ENCODE measurements at places on chromosomes 4 and X. TPM values are rescaled to one million over a fixed set of nuclear protein-coding genes. Genes with fewer than 3 reads are reported as not detected.

Gene POF1B
- total RNA-seq, result 0.33 TPM

Gene NHS
- total RNA-seq, result 28.2 TPM

Gene AREG
- 22.4 TPM for total RNA-seq

Gene KIT
- 9.6 TPM for total RNA-seq

Gene AR
- total RNA-seq, result 17.9 TPM

Gene PNMA6A
- total RNA-seq, result 2.3 TPM

Gene USP17L29
- not detected for total RNA-seq

Gene SMS
- total RNA-seq, result 49.4 TPM

Gene AADAT
- 5.7 TPM for total RNA-seq

Gene PRKG2
- total RNA-seq, result 0.23 TPM

Gene SCOC
- total RNA-seq, result 45.6 TPM

Gene GPRASP2
- 10.7 TPM for total RNA-seq

Gene PABPC1L2A
- not detected for total RNA-seq

Gene UCHL1
- total RNA-seq, result 49.2 TPM

Gene CDS1
- 0.39 TPM for total RNA-seq

Gene MOB1B
- total RNA-seq, result 29.8 TPM

Gene SLC6A14
- total RNA-seq, result not detected

Gene CT47C1
- total RNA-seq, result not detected

Gene CLDN34
- not detected for total RNA-seq

Gene FGG
- not detected for total RNA-seq

Gene COX7B
- total RNA-seq, result 163 TPM

Gene FAAH2
- total RNA-seq, result 1.7 TPM

Gene STS
- 12.5 TPM for total RNA-seq

Gene PLS3
- 481 TPM for total RNA-seq

Gene DKK2
- 2.5 TPM for total RNA-seq

Gene GPR101
- total RNA-seq, result not detected

Gene ATP2B3
- 0.19 TPM for total RNA-seq

Gene RBM47
- total RNA-seq, result 33.5 TPM

Gene HSD17B13
- 0.32 TPM for total RNA-seq

Gene LUZP4
- total RNA-seq, result not detected

Measured in aorta (tissue), 5 donors.